ENCODE measurements at places on chromosomes 2 and 18.

GRCh38 chr2:183244300-183244844 is 120.1 kb downstream of the NUP35 start:
- DNase-seq: no peak

GRCh38 chr2:47203995-47204394 is 48.9 kb upstream of the STPG4 start:
- no peak for DNase-seq

GRCh38 chr18:49733321-49733720 is 80.0 kb downstream of the ACAA2 start:
- DNase-seq: no peak

DNA sequence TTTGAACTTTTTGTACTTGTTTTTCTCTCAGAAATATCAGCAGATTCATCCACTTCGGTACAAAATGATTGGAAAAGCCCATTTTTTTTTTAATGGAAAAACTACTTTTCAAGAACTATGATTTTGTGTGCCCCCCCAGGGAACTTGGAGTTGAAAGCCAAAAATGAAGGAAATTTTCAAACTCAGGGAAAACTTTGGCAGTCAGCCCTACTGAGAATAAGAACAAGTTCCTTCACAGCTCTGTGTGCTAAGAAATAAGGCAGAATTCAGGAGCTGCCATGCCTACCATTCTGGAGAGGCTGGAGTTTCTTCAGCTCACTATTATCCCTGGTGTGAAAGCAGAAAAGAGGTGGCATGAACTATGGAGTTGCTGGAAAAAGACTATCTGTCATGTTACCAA is 226.0 kb upstream of the SLC35G4 start:
- no peak for DNase-seq

DNA sequence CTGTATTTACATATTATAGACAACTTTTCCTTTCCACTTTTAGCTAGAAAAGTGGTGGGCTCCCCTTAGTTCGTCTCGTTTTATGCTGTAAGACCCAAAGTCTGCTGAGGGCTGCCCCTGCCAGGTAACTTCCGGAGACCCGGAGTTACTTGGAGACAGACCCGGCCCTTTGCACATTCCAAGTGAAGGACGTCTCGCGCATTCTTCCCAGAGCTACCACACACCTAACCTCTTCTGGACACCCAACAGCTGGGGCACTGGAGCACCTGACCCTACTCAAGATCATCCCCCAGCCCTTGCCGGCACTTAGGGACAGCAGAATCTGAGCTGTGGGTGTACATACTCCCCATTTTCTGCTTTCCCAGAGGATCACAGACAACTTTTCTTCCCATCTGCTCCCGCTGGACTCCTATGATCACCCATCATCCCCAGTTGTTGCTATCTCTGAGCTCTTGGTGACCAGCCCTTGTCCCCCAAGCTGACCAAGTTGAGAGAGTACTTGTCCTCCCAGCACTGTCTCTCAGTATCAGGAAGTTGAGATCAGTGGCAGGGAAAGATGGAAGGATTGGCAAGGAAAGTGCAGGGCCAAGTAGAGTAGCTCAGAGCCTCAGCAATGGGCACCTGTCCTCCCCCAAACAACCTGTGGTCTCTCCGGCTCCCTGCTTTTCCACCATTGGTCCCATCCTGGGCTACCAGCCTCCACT is 8.4 kb upstream of the SATB2 start:
- no peak for DNase-seq

DNA sequence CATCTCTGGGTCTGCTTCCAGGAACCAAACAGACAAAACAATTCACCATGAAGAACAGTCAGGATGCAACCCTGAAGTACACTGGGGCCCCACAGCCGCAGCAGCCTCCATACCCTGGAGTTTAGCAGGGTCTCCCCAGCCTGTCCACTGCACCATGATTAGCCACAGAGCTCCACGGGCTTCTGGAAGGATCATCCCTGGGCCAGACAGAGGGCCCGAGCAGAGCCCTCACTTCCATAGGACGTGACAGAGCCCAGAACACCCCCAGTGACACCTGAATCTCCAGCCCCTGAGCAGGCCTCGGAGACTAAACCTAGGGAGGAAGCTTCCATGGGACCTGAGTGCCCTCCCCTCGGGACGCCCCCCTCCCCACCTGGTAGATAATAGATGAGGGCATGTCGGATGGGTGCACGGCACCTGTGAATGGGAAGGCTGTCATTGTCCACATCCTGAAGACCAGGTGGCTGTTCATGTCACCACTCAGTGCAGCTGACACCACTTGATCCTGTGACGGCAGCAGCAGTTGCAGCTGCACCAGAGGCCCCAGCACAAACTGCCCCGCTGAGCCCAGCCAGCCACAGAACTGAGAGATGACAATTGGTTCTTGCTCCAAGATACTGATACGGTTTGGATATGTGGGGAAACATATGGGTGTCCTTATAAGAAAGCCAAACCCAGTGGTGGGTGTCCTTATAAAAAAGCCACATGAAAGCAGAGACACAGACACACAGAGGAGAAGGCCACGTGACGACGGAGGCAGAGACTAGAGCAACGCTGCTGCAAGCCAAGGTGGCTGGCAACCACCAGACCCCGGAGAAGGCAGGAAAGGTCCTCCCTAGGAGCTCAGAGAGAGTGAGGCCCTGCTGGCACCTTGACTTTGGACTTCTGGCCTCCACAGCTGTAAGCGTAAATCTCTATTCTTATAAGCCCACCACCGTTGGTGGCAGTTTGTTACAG is 23.2 kb downstream of the KIF1A start:
- no peak for DNase-seq

DNA sequence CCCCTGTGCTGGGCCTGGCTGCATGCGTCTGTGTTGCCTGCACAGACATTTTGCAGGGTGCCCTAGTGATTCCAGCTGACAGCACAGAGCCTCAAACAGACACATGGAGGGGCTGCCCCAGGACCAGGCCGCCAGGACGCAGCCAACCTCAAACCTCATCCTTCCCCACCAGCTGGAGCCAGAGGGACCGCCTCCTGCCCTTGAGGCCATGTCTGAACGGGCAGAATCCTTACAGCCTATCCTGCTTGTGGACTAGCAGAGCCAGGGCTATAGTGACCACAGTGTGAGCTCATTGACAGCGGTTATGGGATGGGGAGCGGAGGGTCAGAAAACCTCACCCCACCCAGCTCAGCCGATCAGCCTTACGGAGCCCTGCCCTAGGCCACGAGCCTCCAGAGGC is 22.4 kb downstream of the ODC1 start:
- DNase-seq: no peak

- DNase-seq: no peak
Observed at GRCh38 chr2:10576456-10576855, 113.3 kb downstream of the NOL10 start.

GRCh38 chr2:230140667-230141066 is 71.9 kb upstream of the SLC16A14 start:
- no peak for DNase-seq

DNA sequence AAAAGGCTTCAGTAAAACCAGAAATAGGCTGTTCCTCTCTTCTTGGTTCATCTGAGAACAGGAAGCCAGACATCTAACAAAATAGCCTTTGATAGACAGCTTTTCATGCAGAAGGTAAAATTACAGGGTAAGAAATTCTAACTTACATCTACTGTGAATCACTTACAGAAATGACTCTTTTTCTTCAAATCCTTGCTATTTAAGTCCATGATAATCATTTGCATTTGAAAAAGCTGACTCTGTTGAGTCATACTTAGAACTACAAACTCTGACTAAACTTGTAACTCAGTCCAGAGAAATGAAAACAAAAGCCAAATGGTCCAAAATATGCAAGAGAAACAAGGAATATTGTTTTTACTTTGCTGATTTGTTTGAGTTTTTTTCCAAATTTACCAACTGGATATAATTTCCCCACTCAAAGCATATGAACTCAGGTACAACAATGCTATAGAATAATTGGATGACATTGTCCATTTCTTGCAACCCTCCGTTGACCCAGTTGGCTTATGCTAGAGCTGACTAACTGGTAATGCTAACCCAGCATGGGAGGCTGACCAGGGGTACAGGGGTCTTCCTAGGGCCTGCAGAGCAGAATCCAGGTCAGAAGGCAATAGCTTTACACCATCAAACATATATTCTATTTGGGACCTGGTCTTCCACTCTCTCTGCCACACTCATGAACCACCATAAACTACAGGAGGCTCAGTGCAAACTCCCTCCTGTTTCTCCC is 18.8 kb upstream of the MREG start:
- no peak for DNase-seq

GRCh38 chr18:28541276-28541930 is 364.5 kb upstream of the CDH2 start:
- DNase-seq: no peak

DNA sequence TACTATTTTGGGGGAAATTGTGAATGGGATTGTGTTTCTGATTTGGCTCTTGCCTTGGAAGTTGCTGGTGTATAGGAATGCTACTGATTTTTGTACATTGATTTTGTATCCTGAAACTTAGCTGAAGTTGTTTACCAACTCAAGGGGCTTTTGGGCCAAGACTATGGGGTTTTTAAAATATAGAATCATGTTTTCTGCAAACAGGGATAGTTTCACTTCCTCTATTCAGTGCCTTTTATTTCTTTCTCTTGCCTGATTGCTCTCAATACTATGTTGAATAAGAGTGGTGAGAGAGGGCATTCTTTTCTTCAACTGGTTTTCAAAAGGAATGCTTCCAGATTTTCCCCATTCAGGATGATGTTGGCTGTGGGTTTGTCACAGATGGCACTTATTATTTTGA is 1383.8 kb upstream of the ACVR2A start:
- no peak for DNase-seq

- DNase-seq: no peak
Observed at GRCh38 chr2:131127076-131127475, 21.9 kb downstream of the PLEKHB2 start.

Measured in hematopoietic multipotent progenitor cell treated with erythropoietin and hydrocortisone succinate and interleukin-3 and kit ligand, for 8 days (in vitro differentiated cells).